ENCODE measurements at places on chromosomes 16 and 17.
A peak's percentile ranks its signal among the peaks of the same experiment; 100 is the strongest.

DNA sequence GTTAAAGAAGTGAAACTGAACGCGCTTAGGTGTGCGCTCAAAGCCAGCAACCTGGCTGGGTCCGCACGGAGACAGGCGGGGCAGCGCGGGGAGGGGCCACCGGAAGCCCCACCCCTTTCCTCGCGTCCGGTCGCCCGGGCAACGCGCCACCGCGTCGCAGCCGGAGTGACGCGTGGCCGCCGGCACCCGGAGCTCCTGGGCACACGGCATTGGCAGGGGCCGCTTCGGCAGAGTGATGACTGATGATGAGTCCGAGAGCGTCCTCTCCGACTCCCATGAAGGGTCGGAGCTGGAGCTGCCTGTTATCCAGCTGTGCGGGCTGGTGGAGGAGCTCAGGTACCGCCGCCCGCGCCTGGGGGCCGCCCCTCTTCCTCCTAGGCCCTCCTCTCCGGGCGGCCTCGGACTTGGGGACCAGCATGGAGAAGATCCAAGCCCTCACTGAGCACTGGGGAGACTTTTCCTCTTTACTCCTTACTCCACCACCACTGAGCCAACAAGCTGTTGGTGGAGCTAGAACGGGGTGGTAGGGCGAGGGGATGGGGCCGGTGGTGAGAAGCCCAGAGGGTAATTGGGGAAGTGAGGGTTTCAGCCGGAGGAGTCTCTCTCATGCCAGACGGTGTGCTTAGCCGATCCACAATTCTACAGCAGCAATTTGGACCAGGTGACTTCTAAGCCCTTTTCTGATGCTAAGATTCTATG lies 44.9 kb downstream of the PRSS54 start:
- DNase-seq, result peak; percentile 74

GRCh38 chr16:17466876-17467275 lies 3.9 kb downstream of the XYLT1 start:
- no peak for DNase-seq

GRCh38 chr16:9328411-9328810 lies 237.0 kb downstream of the HAPSTR1 start:
- no peak for DNase-seq

GRCh38 chr17:42457107-42457792 lies 1.4 kb upstream of the ATP6V0A1 start:
- no peak for DNase-seq

GRCh38 chr16:58853854-58854791 lies 120.0 kb upstream of the GOT2 start:
- no peak for DNase-seq

- no peak for DNase-seq
These were observed 1.2 kb downstream of the LCAT start for GRCh38 chr16:67942510-67943255.

DNA sequence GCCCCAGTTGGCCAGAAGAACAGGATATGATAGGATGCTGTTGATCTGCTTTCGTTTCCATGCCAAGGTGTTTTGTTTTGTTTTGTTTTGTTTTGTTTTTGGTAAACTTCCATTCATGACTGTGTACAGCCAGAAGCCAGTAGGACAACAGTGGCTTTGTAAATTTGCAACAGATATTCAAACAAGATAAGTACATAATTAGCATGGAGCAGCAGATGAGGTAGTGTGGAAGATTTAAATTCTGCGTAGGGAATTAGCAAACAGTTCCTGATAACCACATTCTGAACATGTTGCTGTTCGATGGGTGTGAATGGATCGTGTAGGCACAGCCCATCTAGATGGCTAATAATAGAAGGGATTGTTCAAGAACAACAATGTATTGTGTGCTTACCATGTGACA lies 1080.1 kb upstream of the RBFOX1 start:
- DNase-seq, result no peak

GRCh38 chr16:54165174-54165911 lies 121.2 kb downstream of the IRX3 start:
- DNase-seq, result no peak

DNA sequence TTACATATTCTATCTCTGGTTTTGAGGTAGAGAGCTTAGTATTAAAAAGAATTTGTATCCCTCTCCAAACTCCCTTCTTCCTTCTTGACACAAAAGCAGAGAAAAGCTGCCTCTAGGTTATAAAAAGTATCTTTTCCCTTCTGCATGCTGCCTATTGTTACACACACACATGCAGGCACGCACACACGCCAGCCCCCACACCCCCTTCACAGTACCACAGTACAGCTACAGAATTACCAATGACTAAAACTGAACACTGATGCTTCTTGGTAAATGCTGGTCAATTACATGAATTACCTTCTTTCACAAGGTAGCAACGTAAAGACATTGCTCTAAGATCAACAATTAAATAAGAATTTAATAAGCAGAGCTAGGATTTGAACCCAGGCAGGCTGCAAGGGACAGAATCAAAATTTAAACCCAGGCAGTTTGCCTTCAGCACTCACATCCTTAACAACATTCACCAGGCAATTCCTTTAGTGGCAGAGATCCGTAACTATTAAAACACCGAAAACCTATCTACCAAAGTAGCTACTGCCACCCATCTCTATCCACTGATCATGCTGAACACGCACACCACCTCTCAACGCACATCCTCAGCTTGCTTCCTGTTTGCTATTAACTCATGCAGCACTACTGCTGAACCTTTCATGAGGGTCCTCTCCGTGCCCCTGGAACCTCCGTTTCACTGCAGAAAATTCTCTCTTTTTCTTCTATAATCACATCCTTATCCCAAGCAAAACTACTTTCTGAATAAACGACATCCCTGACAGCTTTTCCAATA lies 37.8 kb downstream of the YWHAE start:
- DNase-seq, result no peak

- DNase-seq, result no peak
These were observed 941 bp downstream of the PDK2 start for GRCh38 chr17:50096092-50096491.

GRCh38 chr17:67624886-67625656 lies 92.7 kb upstream of the NOL11 start:
- no peak for DNase-seq

GRCh38 chr16:87033541-87034300 lies 283.5 kb downstream of the C16orf95 start:
- DNase-seq, result no peak

DNA sequence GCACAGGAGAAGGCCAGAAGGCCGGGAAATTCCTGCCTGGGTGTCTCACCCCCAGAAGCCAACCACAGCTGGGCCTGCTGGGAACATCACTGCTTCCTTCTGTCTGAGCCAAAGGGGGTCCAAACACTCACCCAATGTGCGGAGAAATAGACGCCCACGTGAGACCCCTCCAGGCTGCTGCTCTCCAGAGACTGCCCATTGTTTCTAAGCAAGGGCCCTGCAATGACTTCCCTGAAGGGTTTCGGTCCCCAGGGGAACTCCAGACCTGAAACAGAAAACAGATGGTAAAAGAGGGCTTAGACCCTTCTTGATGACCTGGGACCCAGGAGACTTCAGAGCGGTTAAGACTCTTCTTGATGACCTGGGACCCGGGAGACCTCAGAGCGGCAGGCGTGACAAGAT lies 41.3 kb downstream of the MRM3 start:
- no peak for DNase-seq

DNA sequence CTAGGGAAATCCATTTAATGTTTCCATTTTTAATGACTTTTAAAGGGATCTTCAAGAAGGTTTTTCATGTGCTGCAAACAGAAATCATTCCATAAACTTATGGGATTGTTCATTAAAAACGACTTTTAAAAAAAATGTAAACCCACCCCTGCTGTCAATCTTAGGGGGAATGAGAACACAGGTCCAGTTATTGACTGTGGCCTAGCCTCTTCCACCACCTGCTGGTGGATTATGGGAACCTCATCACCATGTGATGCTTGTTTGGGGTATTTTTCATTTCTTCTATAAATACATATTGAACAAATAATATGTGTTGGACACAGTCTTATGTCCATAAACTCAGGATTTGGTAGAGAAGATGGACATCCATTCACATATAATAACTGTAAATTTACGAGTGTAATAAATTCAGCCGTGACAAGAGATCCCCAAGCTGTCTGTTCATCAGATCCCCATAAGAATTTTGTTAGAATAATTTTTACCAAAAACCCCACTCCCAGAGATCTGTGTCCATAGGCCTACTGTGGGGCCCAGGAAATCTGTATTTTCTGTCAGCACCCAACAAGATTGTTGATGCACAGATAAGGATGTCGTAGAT lies 42.0 kb upstream of the TMC5 start:
- no peak for DNase-seq

- no peak for DNase-seq
These were observed 4.0 kb downstream of the IRX5 start for GRCh38 chr16:54934481-54935265.

DNA sequence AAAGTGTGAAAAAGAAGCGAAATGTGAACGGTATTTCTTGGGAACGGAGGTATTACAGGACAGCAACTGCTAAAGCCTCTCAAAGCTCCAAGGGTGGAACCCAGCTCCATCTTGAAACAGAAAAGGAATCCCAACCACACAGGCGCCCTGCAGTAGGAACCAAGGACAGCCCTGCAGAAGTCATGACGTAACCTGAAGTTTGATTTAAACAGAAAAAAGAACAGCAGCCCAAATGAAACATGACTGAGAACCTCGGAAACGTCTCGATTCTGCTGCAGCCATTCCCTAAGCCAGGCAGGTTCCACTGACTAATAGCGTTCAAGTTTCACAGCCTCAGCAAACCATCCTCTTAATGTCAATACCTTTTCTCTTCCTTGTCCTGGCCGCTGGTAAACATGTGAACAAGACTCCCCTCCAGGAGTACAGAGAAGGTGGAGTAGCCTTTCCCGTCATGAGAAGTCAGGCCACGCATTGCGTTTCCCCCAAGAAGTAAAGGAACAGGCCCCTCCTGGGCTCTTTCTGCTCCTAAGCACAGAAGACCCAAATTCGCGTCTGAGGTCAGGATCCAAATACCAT lies 20.1 kb downstream of the SIAH1 start:
- no peak for DNase-seq

- DNase-seq, result no peak
These were observed 91.3 kb upstream of the NOG start for GRCh38 chr17:56502120-56502654.

DNA sequence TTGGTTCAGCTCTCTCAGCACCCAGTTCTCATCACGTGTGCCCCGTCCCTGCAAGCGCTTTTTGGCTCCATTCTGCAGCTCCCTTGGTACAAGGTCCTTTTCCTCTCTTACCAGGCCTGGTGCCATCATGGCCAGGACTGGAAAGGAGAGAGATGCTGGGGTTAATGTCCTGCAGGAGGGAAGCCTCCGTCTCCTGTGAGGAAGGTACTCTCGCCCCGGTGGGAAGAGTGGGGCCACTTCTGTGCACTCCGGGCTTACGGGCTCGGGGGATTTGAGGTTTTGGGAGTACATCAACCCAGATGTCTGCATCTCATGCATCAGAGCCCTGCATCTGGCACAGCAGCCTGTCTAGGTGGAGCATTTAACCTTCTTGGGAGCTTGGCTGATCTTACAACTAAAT lies 10.1 kb downstream of the CTRB2 start:
- DNase-seq, result no peak

- no peak for DNase-seq
These were observed 64.8 kb upstream of the C17orf78 start for GRCh38 chr17:37310940-37311339.

- no peak for DNase-seq
These were observed 9.5 kb downstream of the SLC9A5 start for GRCh38 chr16:67258161-67258835.

- no peak for DNase-seq
These were observed 54.1 kb downstream of the B9D1 start for GRCh38 chr17:19308398-19308797.

DNA sequence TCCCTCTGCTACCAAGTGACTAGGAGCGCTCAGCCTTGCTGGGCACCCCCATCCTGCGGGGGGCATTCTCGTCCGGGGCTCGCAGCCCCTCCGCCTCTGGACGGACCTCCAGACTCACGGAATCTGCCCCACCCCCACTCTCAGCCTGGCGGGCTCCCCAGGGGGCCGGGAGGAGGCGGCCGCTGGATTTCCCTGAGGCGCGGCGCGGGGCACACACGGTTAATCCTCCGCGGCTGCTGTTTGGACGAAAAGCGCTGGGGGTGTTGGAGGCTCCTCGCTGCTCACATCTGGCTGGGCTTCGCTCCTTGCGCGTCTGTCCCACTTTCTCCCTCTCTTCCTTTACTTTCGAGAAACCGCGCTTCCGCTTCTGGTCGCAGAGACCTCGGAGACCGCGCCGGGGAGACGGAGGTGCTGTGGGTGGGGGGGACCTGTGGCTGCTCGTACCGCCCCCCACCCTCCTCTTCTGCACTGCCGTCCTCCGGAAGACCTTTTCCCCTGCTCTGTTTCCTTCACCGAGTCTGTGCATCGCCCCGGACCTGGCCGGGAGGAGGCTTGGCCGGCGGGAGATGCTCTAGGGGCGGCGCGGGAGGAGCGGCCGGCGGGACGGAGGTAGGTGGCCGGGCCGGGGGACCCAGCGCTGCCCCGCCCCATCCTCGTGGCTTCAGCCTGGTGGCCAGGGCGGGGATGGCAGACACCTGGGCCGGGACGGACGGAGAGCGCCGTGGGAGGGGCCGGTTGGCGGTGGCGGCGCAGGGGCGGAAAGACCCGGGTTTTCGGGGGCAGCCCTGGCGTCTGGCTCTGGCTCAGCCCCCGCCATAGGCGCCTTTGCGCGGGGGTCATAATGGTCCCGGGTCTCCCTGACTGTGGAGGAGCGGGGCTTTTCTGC lies at the start of gene C1QTNF1:
Gene C1QTNF1, plus strand, starts transcription at position 284 of the 886 bp plus-strand sequence. CDS start 19,800 bp downstream, outside the sequence.
- no peak for DNase-seq

DNA sequence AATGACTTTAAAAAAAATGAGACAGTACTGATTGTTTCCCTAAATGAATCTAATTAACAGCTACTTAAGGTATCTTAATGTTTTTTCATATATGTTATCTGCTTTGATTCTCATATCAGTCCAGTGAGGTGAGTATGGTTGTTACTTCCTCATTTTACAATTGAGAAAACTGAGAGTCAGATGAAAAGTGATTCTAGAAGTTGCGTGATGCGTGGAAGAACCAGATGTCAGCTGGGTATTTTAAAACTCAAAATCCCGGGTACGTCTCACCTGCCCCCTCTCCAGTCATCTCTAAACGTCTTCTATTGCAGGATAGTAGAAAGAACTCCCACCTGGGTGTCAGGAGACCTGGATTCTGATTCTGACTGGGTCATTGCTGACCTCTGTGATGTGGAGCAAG lies 89.2 kb downstream of the MAP2K6 start:
- no peak for DNase-seq

- no peak for DNase-seq
These were observed 116.2 kb downstream of the AATF start for GRCh38 chr17:37064956-37065355.

DNA sequence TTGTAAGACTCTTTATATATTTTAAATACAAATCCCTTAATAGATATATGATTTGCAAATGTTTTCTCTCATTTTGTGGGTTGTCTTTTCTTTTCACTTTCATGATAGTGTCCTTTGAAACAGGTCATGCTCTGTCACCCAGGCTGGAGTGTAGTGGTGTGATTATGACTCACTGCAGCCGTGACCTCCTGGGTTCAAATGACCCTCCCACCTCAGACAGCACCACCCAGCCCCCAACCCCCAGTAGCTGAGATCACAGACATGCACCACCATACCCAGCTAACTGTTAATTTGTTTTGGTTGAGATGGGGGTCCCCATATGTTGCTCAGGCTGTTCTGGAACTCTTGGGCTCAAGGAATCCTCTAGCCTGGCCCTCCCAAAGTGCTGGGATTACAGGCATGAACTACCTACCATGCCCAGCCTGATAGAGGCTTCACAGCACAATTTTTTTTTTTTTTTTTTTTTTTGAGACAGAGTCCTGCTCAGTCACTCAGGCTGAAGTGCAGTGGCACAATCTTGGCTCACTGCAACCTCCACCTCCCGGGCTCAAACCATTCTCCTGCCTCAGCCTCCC lies 18.5 kb upstream of the TMIGD1 start:
- no peak for DNase-seq

GRCh38 chr16:67028167-67028695 lies 718 bp upstream of the CBFB start:
- no peak for DNase-seq

Data from stimulated activated CD4-positive, alpha-beta T cell treated with anti-CD3 and anti-CD28 coated beads, Interleukin-1b, Interleukin-23, amount 100 ng/mL, for 1 hour (primary cell).